ENCODE measurements at places on chromosomes 1 and 21.

DNA sequence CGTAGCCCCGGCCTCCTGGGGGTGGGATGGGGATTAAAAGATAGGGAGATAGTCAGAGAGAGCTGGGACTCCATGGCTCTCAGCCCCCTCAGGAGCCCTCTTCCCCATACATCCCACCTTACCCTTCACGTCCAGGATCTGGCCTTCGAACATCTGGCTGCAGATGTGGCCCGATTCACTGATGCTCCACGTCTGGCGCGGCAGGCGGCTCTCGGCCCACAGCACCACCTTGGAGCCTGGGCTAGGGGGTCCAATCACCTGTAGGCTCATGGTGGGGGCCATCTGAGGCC is 4.2 kb downstream of the CD52 start:
- no peak for DNase-seq

GRCh38 chr1:28853093-28853742 is 41.2 kb downstream of the OPRD1 start:
- peak; percentile 29 for DNase-seq

GRCh38 chr1:218273762-218274479 is 11.2 kb upstream of the RRP15 start:
- peak; percentile 57 for DNase-seq

- DNase-seq, result peak; percentile 74
Observed at GRCh38 chr1:161792740-161793139, 26.6 kb downstream of the ATF6 start.

- DNase-seq, result no peak
Observed at GRCh38 chr21:22223385-22223784, 1225.2 kb downstream of the NCAM2 start.

GRCh38 chr1:150505431-150505830 is 2.5 kb upstream of the ECM1 start:
- DNase-seq, result no peak
